ENCODE measurements at places on chromosomes 4 and X.
A peak's percentile ranks its signal among the peaks of the same experiment; 100 is the strongest.

DNA sequence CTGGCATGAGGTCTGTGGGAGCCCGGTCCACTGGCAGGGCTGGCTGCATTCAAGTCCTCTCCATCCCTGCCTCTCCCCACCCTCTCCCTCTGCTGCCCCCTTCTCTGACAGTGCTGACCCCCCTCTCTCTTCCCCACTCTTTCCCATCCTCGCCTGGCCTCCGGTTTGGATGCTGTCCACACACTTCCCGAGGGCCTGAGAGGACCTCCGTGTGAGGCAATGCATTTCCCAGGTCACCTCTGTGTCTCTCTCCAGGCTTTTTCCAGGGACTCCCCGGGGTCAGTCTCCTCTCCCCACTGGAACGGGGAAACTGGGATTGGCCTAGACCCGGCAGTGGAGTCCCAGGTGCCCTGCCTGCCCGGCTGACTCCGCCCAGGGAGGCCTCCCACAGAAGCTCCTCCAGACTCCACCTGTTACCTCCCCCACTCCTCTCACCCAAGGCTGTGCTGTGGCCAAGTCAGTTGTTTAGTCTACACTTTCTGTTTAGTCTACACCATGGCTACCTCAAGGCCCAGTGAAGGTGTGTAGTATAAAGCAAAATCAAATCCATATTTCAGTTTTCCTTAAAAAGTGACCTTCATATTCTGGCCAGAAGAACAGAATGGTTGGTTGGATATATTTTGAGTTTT, 146.8 kb downstream of the PTTG2 start:
- DNase-seq, result no peak

DNA sequence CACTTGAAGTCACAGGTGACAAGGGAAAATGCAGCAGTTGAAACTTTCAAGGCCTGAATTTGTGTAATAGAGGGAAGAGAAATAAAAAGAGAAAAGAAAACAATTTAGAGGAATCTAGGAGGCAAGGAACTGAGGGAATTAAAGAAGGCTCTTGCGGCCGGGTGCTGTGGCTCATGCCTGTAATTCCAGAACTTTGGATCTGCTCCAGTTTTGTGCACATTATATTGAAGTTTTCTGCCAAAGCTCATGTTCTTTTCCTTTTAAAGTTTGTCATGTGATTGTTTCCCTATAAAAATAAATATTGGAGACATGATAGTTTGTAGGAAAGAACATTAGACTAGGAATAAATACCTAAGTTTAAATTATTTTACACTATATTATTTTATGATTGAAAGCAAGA, 433.9 kb upstream of the CPEB2 start:
- no peak for DNase-seq

GRCh38 chr4:123250843-123251242, 145.8 kb upstream of the SPRY1 start:
- DNase-seq, result peak; percentile 48

- DNase-seq, result peak; percentile 93
Observed at GRCh38 chr4:124890522-124890921, 178.0 kb upstream of the ANKRD50 start.

- DNase-seq, result no peak
Observed at GRCh38 chrX:154349359-154349935, 25.0 kb downstream of the FLNA start.

DNA sequence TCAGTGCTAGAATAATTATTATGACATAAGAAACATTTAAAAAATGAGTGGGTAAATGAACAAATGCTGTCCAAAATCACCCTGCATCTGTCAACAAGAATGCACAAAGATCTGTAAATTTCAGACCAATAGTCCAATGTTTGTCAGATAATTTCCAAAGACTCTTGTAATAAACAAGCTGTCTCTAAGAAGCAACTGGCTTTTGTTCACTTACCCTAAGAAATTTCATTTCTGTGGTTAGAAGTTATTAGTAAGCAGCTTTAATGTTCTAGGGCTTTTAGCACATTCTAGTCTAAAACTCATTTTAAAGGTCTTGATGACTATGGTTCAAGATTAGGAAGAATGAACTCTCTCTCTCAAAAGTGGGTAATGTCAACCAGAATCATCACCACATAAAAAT, 560.3 kb upstream of the SMIM31 start:
- DNase-seq, result no peak

GRCh38 chrX:147191361-147191760, 376.8 kb upstream of the CXorf51A start:
- DNase-seq, result no peak

- DNase-seq, result peak; percentile 35
Observed at GRCh38 chr4:184648313-184649025, 778 bp downstream of the CASP3 start.

GRCh38 chrX:129931411-129932015, 25.5 kb downstream of the UTP14A start:
- DNase-seq, result peak; percentile 68

- DNase-seq, result no peak
Observed at GRCh38 chrX:73867144-73867543, 304.1 kb downstream of the CHIC1 start.

GRCh38 chr4:13399257-13399656, 84.9 kb downstream of the RAB28 start:
- peak; percentile 44 for DNase-seq

DNA sequence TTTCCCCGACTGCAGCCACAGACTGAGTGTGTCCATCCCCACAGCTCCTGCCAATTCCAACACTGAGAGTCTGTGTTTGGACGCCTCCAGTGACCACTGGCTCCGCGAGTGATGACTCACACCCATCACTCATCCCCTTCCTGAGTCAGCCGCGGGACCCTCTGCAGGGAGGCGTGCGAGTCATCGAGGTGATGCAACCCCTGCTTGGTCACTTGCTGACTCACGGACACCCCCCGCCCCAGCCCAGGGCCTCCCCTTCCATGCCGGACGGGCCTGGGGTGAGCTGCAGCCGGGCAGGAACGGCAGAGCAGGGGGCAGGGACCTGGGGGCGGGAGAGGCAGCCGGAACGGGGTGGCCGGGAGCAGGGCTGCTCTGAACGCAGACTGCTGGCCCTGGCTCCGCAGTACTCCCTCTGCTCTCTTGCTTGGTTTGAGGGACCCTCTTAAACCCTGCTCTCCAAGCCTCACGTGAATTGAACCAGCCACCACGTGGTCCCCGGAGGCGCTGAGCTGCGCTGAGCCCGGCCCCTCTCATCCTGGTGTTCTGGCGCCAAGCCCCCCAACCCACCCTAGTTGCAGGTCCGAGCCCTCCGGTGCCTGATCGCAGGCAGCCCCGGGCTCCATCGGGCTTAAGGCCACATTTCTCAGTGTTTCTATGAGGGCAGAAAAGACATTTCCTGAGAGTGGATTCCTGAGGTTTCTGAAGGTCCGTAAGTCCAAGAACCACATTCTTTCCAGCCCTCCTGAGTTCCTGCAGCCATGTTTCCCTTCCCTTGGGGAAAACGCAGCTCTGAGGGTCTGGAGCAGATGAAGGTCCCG, 32.4 kb downstream of the FGFRL1 start:
- DNase-seq, result peak; percentile 95

GRCh38 chr4:139749338-139749737, 83.7 kb downstream of the MGST2 start:
- DNase-seq, result no peak

DNA sequence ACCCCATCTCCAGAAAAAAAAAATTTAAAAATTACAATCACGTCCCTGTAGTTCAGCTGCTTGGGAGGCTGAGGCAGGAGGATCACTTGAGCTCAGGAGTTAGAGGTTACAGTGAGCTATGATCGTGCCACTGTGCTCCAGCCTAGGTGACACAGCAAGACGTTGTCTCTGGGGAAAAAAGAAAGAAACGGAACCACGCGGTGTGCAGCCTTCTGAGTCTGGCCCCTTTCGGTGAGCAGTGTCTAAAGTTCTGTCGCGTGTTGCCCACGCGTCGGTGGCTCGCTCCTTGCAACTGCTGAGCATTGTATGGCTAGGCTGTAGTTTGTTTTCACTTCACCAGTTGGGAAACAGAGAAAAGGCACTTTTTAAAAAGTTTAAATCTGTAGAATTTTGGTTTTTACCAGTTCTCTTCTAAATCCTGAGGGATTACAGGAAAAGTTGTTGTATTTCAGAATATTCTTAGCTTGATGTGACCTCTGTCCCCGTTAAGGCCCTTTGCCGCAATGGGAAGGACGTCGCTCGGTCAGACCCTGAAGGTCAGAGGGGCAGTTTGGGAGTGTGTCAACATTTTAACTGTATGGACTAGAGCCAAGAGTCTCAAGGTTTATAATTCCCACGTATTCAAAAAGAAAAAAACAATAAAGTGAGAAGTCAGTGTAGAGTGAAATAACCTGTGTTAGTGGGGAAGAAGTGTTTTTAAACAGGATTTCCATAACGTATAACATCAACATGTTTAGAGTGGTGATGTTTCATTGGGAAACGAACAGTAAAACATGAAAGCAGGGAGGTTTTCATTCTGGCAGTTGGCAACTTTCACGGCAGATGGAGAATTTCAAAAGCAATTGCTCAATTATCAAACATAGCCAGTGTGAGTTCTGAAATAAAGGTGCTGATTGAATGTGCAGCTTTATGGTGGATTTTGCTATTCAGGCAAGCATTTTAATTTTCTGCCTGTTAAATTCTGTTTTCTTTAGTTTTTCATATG, 45.8 kb upstream of the MSANTD1 start:
- DNase-seq, result no peak

DNA sequence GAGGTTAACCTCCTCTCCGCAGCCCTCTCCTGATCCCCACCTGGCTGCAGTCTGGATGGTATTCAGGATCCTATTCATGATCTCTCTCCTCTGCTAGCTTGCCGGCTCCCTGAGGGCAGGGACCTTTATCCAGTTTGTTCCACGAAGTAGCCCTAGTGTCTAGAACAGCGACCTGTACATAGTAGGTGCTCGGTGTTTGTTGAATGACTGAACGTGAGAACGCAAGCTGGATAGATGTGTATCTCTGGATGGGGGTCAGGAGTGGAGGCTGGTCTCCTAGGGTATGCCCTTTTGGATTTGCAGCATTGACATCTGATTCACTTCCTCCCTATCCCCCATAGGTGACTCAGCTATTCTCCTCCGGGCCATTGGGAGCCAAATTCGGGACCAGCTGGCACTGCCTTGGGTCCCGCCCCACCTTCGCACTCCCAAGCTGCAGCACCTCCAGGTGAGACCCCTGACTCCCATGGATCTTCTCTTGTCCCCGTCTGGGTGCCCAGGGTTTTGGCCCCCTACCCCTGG, 7.3 kb downstream of the CCDC22 start:
- DNase-seq, result peak; percentile 20

DNA sequence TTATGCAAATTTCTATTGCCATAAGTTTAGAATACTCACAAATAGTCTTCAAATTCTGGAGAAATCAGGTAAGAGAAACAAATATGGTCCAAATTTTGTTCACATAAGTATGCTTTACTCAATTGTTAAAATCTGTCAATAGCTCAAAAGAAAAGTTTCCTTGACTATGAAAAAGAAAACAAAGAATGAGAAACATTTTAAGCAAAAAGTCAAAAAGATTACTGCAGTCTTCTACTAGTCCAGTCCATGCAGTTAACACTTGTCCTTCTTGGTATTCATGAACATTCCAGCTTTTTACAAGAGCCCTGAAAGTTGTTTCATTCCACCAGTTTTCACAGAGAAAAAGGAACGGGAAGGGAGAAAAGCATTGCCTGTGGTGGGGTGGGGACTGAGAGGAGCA, 54.7 kb upstream of the ZXDA start:
- DNase-seq, result no peak

DNA sequence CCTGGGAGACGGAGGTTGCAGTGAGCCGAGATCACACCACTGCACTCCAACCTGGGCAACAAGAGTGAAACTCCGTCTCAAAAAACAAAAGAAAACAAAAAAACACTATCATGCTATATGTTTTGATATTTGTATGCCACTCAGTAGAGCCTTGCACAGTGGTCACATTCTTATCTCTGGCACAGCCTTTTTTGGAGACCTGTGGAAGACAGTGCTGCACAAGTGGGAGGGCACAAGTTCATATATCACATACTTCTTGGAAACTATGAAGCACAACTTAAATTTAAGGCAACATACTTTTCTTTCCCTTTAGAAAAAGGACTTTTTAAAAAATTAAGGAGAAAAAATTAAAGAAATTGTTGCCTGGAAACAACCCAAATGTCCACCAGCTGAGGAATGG, 14.4 kb upstream of the S100G start:
- DNase-seq, result no peak

- DNase-seq, result no peak
Observed at GRCh38 chr4:72951147-72951546, 118.4 kb downstream of the COX18 start.

- DNase-seq, result no peak
Observed at GRCh38 chr4:23900636-23901035, 10.8 kb upstream of the PPARGC1A start.

GRCh38 chrX:142994988-142995387, 30.7 kb upstream of the SPANXN4 start:
- no peak for DNase-seq

- DNase-seq, result no peak
Observed at GRCh38 chr4:2412534-2412884, 5.9 kb downstream of the ZFYVE28 start.

GRCh38 chr4:158111241-158111640, 61.6 kb downstream of the GASK1B start:
- peak; percentile 35 for DNase-seq

GRCh38 chr4:185695743-185696142, 116.3 kb downstream of the SORBS2 start:
- no peak for DNase-seq

GRCh38 chr4:6960628-6961412, 51.2 kb downstream of the TBC1D14 start:
- no peak for DNase-seq

GRCh38 chr4:14157262-14157661, 529.7 kb upstream of the BOD1L1 start:
- DNase-seq, result no peak

DNA sequence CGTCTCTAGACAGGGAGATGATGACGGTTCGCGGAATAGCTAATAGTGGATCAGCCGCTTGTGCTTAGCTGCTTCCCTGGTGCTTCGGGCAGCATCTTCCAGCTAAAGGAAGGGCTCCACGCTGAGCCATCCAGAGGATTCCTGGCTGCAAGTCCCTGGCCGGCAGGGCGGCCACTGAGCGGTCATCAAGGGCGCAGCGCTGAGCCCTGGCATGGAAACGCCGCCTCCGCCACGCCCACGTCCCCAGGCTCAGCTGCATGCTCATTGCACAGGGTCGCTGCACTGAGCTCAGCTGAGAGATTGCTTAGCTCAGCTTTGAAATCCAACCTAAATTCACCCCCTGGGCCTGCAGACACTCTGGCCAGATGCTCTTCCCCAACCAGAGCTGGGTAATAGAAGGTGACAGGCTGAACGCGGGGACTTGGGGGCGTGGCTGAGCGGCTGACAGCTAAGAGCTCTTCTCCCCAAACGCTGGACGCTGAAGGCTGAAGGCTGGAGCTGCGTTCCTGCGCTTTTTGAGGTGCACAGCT, 118.2 kb upstream of the KIT start:
- no peak for DNase-seq
